ENCODE measurements at places on chromosomes 7 and 10. TPM values are rescaled to one million over a fixed set of nuclear protein-coding genes. Genes with fewer than 3 reads are reported as not detected.
A peak's percentile ranks its signal among the peaks of the same experiment; 100 is the strongest.

DNA sequence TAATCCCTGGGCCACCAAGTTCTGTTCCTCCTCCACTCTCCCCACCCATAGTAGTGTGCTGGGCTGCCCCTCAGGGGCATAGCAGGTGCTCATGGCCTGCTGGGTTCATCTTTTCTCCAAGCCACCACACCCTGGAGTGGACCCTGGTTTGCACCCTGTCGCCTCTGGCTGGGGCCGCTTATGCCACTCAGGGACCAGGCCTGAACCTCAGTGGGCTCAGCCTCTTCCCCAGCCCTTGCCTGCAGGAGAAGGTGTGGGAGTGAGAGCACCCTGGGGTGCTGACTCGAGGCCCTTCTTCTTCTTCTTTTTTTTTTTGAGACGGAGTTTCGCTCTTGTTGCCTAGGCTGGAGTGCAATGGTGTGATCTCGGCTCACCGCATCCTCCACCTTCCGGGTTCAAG lies 10.2 kb downstream of the CLIP2 start:
- H3K27me3 ChIP-seq = no peaks in the 10 kb centered on the region
- peaks cover 15% of the 10 kb centered on the region for H3K4me1 ChIP-seq
- no peaks in the 10 kb centered on the region for H3K36me3 ChIP-seq
- DNase-seq = no peak

DNA sequence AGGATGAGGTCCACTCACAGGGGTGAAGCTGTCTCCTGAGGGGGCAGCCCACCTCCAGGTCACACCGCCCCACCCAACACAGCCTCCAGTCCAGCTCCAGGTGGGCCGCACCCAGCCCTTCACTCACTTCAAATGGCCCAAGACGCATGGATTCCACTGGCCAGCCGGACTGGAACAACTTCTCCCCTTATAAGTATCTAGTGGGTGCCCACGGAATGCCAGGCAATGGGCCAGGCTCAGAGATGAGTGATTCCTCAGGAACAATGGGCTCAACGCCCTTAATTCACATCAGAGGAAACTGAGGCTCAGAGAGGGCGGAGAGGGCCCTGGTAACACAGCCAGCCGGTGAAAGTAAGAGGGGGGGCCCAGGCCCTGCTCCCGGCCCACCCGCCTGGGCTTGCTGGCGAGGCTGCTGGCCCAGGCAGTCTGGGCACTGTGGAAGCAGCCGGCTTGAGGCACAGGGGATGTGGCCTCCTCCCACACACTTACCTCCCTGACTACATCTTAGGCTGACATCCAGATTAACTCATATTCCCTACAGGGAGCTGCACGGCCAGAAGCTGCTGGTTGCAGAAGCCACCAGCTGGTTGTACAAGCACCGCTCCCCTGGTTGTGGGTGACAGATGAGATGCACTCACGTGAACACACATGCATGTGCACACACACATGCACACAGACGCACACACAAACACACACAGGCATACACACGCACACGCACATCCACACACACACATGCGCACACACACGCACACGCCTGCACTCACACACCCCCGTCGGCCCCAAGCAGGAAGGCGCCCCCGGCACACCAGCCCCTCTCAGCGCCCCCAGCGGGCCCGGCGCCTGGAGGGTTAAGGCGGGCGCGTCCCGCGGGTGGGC lies 1.0 kb upstream of the FAM20C start:
- DNase-seq = no peak
- peak overlapping the region; percentile 88 for H3K27ac ChIP-seq
- peak overlapping the region; percentile 14 for H3K4me3 ChIP-seq
- H3K36me3 ChIP-seq = peaks cover 13% of the 10 kb centered on the region

DNA sequence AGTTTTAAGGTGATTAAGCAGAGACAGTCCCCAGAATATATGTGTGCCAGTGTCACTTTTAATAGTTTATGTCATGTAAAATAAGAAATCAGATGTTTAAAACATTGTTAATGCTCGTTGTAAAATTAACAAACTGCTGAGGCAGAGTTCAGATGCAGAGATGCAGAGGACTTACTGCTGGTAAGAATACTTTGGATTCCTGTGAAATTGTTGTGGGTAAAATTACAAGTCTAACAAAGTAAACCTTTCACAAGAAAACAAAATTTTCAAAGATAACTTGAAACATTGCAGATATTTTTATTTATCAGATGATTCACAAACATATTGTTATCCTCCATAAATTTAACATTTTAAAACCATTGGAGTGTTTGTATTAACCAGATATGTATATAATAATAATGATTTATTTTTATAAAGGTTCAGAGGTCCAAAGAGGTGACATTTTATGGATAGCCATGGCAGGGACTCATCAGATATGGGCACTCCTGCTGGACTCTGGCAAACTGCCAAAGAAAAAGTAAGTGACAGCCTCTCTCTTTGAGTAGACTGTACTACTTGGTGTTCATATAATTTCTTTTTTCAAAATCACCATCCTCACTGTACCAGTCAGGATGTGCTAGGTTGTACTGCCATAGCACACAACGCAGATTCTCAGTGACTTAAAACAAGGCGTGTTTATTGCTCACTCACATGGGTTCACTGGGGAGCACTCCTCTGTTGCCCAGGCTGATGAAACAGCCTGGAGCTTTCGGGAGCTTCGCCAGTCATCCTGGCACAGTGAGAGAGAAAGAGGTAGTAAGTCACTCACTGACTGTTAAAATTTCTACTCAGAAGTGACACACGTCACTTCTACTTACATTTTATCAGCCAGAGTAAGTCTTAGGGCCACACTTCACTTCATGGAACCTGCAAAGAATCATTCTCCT lies 43.5 kb downstream of the NHLRC2 start:
- H3K27ac ChIP-seq = no peak overlapping the region
- H3K4me3 ChIP-seq = no peak overlapping the region
- DNase-seq = no peak

The FOXI2 gene
- total RNA-seq = 0.20 TPM

- no peaks in the 10 kb centered on the region for H3K27me3 ChIP-seq
- no peak overlapping the region for H3K4me3 ChIP-seq
- H3K27ac ChIP-seq = no peak overlapping the region
- no peak for DNase-seq
- H3K36me3 ChIP-seq = no peaks in the 10 kb centered on the region
These were observed 142.7 kb upstream of the FZD8 start for GRCh38 chr10:35784751-35785150.

The SPDYE1 gene
- not detected for total RNA-seq

GRCh38 chr7:158097106-158097452 lies 490.5 kb downstream of the PTPRN2 start:
- no peak for DNase-seq
- no peak overlapping the region for H3K4me3 ChIP-seq
- H3K27me3 ChIP-seq = no peaks in the 10 kb centered on the region
- H3K4me1 ChIP-seq = no peaks in the 10 kb centered on the region
- no peaks in the 10 kb centered on the region for H3K36me3 ChIP-seq

GRCh38 chr7:155865830-155866525 lies 53.7 kb upstream of the SHH start:
- H3K4me3 ChIP-seq = no peak overlapping the region
- H3K36me3 ChIP-seq = no peaks in the 10 kb centered on the region
- DNase-seq = no peak
- H3K4me1 ChIP-seq = peaks cover 3% of the 10 kb centered on the region
- no peak overlapping the region for H3K27ac ChIP-seq

DNA sequence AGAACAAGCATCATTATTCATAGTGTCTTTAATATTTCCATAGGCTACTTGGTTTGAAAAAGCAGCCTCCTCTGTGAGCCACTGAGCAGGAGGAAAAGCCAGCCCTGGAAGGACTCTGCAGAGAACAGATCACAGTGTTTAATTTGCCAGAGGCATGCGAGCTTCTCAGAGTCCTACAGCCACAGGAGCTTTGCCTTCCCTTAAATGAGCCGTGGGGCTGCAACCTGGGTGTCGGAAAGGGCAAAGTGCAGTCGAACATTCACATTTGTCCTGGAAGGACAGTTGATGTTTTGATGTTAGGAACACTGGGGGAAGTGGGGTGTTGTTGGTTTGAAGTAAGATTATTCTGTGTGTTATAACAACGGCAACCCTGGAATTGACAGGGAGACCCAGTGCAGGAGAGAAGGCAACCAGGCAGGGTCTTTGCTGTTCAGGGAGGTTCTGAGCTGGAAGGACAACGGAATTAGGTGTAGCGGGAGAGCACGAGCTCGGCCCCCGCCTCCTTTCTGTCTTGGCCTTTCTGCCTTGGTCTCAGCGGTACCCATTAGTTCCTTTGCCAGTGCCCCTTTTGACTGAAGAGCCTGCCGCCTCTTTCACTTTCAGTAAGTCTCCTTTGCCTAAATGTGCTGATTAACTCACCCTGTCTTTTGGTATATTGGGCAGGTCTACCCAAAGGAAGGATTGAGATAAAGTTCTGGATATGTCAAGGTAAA lies 192.3 kb upstream of the PITRM1 start:
- no peak overlapping the region for H3K27ac ChIP-seq
- H3K4me1 ChIP-seq = no peaks in the 10 kb centered on the region

The BCAP29 gene
- total RNA-seq = 70.7 TPM

The KAZALD1 gene
- 9.5 TPM for total RNA-seq

The IRF5 gene
- 48.6 TPM for total RNA-seq

DNA sequence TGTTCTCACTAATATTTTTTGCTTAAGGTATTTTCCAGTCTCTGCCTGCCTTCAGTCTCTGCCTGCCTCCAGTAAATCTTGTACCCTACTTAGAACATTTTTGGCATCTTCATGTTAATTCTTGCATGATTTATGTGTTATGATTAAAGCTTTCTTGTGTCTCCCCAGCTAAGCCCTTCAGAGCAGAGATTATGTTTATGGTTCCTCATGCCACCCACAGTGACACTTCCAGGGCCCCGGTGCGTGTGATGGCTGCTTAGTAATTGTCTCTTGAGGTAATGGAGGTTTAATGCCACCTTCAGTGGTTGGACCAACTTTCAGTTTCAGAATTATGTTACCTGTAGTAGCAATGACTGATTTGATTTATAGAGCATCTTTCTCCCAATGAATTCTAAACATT lies 70.6 kb upstream of the MET start:
- DNase-seq = no peak
- H3K36me3 ChIP-seq = no peaks in the 10 kb centered on the region
- H3K4me1 ChIP-seq = no peaks in the 10 kb centered on the region
- no peak overlapping the region for H3K4me3 ChIP-seq
- H3K27me3 ChIP-seq = no peaks in the 10 kb centered on the region
- H3K27ac ChIP-seq = no peak overlapping the region

DNA sequence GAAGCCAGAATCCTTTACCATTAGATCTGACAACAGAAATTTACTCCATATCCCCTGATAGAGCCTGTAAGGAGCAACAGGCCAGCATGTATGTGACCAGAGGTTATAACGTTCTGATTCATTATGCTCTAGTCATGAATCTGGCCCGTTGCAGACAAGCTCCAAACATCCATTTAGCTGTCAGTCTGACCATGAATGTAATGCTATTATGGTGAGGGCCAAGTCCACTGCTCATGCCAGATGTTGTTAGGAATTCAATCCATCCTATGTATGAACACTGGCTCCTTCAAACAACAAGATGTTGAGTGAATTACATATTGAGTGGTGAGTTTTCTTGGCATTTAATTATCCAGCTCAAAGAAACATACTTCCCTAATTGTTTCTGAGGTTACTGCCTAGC lies 610.1 kb upstream of the ANKRD30A start:
- no peak overlapping the region for H3K27ac ChIP-seq
- no peak for DNase-seq
- no peaks in the 10 kb centered on the region for H3K27me3 ChIP-seq

The UCMA gene
- total RNA-seq = not detected

DNA sequence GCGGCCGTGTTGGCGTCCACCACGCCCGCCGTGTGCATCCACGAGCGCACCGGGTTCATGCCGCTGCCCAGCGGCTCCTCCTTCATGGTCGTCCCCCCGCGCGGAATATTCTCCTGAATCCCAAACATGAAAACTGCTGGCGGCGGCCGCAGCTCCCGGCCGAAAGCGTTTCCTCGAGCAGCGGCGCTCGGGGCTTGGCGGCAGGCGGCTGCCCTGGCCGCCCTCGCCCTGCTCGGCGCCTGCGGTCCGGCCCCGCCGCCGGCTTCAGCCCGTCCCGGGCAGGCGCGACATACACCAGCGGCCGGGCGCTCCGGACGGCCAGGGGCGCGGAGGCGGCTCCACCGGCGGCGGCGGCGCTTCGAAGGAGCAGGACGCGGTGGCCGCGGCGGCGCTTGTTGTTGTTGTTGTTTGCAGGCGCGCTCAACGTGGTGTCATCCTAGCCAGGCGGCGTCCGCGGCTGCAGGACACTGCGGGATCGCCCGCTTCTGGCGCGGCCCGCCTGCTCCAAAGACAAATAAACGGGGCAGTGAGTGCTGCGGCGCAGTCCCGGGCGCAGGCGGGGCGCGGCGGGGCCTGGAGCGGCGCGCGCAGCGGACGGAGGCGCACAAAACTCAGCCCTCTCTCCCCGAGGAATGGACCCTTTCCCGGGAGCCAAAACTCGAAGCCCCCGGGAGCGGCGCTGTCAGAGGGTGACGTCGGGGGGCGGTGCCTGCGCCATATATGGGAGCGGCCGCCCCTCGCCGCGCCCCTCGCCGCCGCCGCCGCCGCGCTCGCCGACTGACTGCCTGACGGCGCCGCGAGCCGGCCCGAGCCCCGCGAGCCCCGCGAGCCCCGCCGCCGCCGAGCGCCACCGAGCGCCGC lies at the start of gene EBF3:
Gene EBF3, minus strand, starts transcription at position 634 of the 861 bp plus-strand sequence. Its CDS starts 506 bp downstream, at position 128.
- peak within 1 kb of the TSS; percentile 35 for H3K4me3 ChIP-seq
- no peaks in the 10 kb centered on the region for H3K36me3 ChIP-seq
- no peak for DNase-seq
- peaks cover 92% of the 10 kb centered on the region for H3K27me3 ChIP-seq

DNA sequence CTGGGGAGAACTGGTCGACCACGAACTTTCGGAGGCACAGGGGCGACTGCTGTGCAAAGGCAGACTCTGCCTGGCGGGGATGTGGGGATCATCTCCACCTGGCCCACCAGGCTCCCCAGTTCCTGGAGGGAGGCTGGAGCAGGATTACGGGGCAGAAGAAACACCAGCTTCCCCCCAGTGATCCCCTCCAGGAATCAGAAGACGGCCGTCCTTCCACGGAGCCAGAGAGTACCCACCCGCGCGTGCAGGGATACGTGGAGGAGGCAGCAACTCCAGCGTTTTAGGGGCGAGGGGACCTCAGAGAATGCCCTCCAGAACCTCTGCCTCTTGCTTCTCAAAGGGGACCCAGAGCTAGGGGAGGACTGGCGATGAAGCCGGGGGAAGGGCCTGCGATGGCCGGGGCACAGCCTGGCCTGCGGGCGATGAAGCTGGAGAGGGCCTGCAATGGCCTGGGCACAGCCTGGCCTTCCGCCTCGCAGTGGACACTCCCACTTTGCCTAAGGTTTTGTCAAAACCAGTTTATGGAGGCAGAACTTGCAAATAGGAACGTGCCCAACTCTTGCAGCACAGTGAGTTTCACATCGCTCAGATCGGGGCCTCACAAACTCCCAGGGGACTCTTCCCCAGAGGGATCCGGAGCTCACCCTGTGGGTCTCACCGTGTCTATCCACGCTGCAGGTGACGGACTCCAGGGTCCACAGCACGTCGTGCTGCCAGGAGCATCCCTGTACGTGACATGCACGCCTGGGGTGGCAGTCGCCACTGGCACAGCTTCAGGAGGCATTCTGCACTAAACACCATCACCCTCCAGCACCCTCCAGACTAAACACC lies 77.9 kb upstream of the PDGFA start:
- no peak for DNase-seq
- no peak overlapping the region for H3K4me3 ChIP-seq
- peaks cover 14% of the 10 kb centered on the region for H3K4me1 ChIP-seq

The AUTS2 gene
- total RNA-seq = 64.0 TPM

The SEMA4G gene
- total RNA-seq = 5.4 TPM

Data from upper lobe of left lung (tissue), 6 donors.